ENCODE measurements at places on chromosomes 7 and 10.

DNA sequence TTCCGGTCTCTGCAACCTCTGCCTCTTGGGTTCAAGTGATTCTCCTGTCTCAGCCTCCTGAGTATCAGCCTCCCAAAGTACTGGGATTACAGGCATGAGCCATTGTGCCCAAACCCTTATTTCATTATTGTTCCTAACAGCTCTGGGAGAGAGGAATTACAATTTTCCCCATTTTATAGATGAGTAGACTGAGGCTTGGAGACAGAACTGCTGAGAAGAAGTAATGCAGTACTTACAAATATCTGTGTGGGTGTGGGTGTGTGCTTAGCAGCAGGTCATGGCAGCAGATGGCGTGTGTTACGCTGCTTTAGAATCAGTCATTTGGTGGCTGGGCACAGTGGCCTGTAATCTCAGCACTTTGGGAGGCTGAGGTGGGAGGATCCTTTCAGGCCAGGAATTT lies 7.4 kb downstream of the PRKRIP1 start:
- DNase-seq, result no peak

GRCh38 chr10:30500534-30500933 lies 66.5 kb downstream of the MAP3K8 start:
- no peak for DNase-seq

DNA sequence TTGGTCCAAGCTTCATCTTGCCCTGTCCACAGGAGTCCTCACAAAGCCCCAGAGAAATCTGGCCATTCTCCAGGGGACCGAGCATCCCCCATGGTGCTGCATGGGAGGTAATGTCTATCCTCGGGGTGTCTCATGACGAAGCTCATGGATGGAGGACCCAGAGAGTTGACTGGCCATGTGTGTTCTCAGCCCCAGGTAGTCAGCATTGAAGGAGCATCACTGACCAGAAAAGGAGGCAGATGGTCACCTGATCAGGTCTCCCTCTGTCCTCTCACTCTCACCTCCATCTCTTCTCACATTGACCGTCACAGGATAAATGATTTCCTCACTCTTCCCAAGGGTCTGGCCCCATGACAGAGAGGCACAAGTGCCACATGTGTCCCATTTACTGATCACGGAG lies 33.4 kb upstream of the GDF10 start:
- DNase-seq, result no peak

DNA sequence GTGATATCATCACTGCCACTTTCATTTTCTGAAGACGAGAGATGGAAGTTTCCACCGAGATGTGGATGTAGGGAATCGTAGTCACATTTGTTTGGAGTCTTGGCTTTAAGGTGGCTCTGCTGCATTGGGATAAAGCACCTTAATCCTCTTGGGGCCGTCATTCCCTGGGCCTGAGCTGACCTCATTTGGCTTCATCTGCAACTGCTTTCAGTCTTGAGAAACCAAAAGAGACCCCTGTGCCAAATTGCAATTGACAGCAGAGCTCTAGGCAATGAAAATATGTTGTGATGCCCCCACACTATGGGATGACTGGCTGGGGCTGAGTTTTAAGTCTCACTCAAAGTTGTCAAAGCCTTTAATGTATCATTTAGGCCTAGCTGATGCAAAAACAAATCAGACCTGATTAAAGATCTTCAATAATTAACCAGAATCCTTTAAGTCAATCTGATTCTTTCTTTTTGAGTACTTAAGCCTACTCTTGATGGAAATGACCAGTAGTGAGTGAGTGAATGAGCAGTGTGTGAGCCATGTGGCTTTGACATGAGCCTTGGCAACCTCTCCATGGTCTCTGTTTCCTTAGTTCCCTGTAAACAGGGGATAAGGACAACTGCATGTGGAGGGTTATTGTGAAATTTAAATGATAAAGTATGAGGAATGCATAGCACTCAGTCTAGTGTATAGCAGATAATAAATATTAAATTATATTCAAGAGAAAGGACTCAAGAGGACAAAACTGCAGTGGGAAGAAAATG lies 155.0 kb downstream of the BMPER start:
- peak; percentile 53 for DNase-seq
